Activated T-helper 17 cell treated with anti-CD3 and anti-CD28 coated beads, Interleukin-2, amount 50 U/mL, for 72 hours (primary cell): ENCODE measurements at places on chromosomes 6 and 20. TPM values are rescaled to one million over a fixed set of nuclear protein-coding genes. Genes with fewer than 3 reads are reported as not detected.

PAX1 gene
- total RNA-seq = not detected

BMP7 gene
- not detected for total RNA-seq

HFE gene
- total RNA-seq = 2.1 TPM

DDX43 gene
- 0.90 TPM for total RNA-seq
